Cortex of kidney (tissue), 1 donor: ENCODE measurements at places on chromosomes 7 and 10.

- DNase-seq = no peak
These were observed 251.1 kb downstream of the GPR37 start for GRCh38 chr7:124514471-124514870.

- DNase-seq = no peak
These were observed 87.8 kb downstream of the HDAC9 start for GRCh38 chr7:18583305-18583704.

GRCh38 chr7:22697876-22698606 is 29.0 kb upstream of the IL6 start:
- DNase-seq = no peak

DNA sequence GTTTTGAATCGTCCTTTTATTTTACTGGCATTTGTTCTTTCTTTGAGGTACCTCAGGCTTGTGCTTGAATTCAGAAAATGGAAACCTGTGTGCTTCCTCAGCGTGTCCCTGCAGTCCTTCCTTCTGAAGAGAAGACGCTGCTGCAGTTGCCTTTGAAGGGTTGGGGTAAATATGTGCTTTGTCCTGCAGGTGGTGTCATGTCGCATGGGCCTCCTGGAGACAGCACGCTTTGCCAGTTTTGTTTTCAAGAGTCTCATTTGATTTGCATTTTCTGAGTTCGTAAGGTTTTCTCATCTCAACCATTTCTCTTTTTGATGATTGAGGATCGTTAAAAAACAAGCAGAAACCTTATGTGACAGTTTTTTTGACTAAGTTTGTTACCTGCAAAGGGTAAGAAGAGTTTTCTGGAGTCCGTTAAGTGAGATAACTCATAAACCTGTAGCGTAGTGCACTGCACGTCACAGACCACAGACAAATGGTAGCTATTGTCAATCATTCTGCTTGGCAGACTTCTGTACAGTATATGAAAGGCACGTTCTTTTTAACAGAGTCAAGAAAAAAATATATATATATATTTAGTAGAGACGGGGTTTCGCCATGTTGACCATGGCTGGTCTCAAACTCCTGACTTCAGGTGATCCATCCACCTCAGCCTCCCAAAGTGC is 57.0 kb downstream of the CDC123 start:
- no peak for DNase-seq

- no peak for DNase-seq
These were observed 16.2 kb upstream of the DNAJB6 start for GRCh38 chr7:157320608-157320980.

DNA sequence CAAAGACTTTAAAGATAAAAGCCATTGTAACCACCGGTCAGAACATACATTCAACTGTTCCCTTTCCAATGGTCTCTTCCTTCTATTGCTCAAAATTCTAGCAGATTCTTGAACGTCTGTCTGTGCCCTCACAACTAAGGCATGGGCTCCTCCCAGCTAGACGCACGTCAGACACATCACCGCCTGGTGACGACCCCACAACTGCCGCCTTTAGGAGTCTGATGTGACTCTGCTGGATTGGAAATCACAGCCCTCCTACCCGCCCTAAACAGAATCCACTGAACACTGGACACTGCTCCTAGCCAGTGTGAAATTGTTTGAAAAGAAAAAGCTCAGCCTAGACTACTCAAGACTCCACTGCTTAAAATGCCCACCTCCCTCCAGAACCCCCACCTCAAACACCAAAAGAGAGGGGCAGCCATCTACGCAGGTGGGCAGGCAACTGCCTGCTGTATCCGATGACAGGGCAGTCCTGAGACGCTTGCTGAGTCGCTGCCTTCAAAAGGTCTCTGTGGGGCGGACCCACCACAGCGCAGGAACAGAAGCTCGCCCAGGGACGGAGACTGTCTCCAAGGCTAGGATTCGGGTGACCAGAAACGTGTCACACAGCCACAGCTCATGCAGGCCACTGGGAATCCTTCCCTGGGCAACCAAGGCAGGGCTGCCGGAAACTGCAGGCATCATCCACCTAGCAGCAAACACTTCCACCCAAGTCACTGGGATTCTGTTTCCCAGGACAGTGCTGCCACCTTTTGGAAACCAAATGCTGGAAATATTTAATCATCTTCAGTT is 34.7 kb downstream of the GSDME start:
- DNase-seq = no peak
